Neural progenitor cell (in vitro differentiated cells): ENCODE measurements at places on chromosomes 16 and 17. TPM values are rescaled to one million over a fixed set of nuclear protein-coding genes. Genes with fewer than 3 reads are reported as not detected.

Gene DYNLRB2
- not detected in 2 replicates for total RNA-seq

GRCh38 chr16:12086822-12087221 is 110.3 kb downstream of the SNX29 start:
- DNase-seq: no peak
- no peak overlapping the region for H3K27ac ChIP-seq
- peaks cover 24% of the 10 kb centered on the region for H3K4me1 ChIP-seq
- no peak overlapping the region for H3K4me3 ChIP-seq
- H3K36me3 ChIP-seq: no peaks in the 10 kb centered on the region

GRCh38 chr17:72476575-72476986 is 355.8 kb downstream of the SOX9 start:
- no peaks in the 10 kb centered on the region for H3K27me3 ChIP-seq
- H3K4me1 ChIP-seq: peaks cover 27% of the 10 kb centered on the region
- H3K27ac ChIP-seq: peak overlapping the region; percentile 86

DNA sequence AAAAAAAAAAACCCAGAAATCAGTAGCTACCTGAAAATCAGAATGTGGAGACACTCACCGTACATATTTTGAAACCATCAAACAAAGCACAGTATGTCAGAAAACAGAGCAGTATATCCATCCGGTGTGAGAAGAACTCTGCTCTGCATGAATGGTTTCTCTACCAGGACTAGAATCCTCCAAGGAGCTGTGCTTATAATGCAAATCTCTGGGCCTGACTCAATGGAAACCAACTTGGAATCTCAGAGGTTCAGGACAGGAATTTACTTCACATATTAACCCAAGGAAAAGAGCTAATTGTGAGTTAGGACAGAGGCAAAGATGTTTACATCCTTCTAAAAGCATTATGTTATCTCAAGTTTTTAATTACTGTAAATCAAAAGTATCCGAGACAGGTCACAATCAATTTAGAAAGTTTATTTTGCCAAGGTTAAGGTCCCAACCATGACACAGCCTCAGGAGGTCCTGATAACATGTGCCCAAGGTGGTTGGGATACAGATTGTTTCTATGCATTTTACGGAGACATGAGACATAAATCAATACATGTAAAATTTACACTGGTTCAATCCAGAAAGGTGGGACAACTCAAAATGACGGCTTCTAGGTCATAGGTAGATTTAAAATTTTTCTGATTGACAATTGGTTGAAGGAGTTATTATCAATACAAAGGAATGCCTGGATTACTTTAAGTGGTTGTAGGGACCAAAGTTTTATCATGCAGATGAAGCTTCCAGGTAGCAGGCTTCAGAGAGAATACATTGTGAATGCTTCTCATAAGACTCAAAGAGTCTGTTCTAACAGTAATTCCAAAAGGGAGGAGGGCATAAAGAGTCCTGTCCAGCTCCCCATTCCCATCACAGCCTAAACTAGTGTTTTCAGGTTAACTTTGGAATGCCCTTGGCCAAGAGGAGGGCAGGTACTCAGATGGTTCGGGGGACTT is 164.1 kb downstream of the CDH8 start:
- no peaks in the 10 kb centered on the region for H3K27me3 ChIP-seq
- no peak overlapping the region for H3K4me3 ChIP-seq
- peak; percentile 7 for DNase-seq
- no peaks in the 10 kb centered on the region for H3K36me3 ChIP-seq
- H3K4me1 ChIP-seq: peaks cover 24% of the 10 kb centered on the region

- no peak for DNase-seq
- H3K36me3 ChIP-seq: no peaks in the 10 kb centered on the region
- H3K27ac ChIP-seq: no peak overlapping the region
- H3K27me3 ChIP-seq: no peaks in the 10 kb centered on the region
- peaks cover 17% of the 10 kb centered on the region for H3K4me1 ChIP-seq
These were observed 4.1 kb downstream of the CCL2 start for GRCh38 chr17:34259146-34259545.

DNA sequence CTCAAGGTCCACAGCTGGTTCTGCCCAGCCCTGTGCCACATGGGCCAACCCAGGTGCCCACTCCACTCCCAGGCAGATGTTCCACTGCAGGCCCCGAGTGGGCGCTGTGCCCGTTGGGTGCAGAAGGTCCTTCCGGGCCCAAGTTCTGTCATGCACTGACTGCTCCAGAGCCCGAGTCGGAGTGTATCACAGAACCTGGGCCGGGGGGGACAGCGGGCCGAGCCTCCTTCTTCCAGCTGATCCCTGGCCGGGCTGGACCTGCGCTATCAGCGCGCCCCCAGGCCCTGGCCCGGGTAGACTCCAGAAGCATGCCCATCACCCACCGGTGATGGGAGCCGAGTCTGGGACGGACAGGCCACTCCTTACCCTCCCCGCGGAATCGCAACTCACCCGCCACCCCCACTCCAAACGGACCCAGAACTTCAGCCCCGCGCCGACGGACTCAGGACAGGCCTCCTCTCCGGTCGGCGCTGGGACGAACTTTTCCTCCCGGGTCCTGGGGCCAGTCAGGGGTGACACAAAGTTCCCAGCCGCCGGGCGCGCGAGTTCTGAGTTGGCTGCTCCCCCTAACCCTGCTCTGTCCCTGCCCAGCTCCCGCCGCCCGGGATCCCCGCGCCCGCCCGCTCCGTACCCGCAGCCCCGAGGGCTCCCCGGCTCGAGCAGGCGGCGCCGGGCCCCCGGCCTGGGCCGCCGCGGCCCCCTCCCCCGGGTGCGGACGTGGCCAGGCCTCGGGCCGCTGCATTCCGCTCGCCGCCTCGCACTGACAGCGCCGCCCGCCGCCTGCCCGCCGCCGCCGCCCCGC is at the start of gene COPZ2:
Gene COPZ2 (minus strand): TSS at position 762 of the 802 bp plus-strand sequence. CDS start 20 bp downstream, at position 742.
- no peak within 1 kb of the TSS for H3K27ac ChIP-seq
- peaks cover 61% of the 10 kb centered on the region for H3K27me3 ChIP-seq
- peaks cover 3% of the 10 kb centered on the region for H3K4me1 ChIP-seq
- H3K4me3 ChIP-seq: peak within 1 kb of the TSS; percentile 72

Gene SLC43A2
- 6.8 and 18.4 TPM in 2 replicates for total RNA-seq

Gene C1QTNF8
- total RNA-seq: not detected in 2 replicates

Gene CD79B
- total RNA-seq: 1.6 TPM in 1 of 2 replicates, not detected in the other

Gene ZNF624
- 6.8 and 8.4 TPM in 2 replicates for total RNA-seq

Gene SLC38A8
- total RNA-seq: not detected in 2 replicates

DNA sequence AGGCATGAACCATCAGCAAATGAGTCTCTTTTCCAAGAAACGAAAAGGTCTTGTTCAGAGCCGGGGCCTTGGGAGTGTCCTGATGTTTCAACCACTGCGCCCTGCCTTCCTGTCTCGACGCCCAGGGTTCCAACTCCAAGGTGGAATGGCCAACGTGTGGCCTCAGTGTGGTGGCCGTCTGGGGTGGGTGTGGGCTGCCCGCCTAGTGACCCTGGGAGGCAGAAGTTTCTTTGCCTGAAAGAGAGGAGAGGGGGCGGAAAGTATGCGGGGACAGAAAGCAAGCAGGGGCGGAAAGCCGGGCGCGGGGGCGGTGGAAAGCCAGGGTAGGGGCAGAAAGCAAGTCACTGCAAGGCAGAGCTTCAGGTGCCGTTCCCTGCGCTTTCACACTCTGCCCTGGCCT is 4.1 kb downstream of the MSRB1 start:
- no peak overlapping the region for H3K27ac ChIP-seq
- H3K36me3 ChIP-seq: no peaks in the 10 kb centered on the region
- peaks cover 7% of the 10 kb centered on the region for H3K4me1 ChIP-seq
- no peaks in the 10 kb centered on the region for H3K27me3 ChIP-seq
- no peak overlapping the region for H3K4me3 ChIP-seq

Gene BAIAP3
- 0.34 and 4.0 TPM in 2 replicates for total RNA-seq

DNA sequence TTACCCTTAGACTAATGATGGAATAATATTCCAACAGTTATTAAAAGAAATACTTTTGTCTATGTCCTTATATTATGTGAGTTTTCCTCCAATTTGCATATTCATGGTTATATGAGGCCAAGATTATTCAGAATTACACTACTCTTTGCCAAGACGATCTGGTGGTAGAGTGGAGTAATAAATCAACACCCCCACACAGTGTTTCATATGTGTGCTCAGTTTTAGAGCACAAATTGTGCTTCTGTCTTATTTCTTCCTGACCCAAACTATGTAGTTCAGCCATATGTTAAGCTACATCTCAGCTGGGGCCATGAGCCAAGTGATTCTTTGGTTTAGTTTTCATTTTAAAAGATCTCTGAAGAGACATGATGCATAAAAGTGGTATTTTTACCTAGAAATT is 26.9 kb upstream of the PPM1E start:
- H3K27ac ChIP-seq: no peak overlapping the region

DNA sequence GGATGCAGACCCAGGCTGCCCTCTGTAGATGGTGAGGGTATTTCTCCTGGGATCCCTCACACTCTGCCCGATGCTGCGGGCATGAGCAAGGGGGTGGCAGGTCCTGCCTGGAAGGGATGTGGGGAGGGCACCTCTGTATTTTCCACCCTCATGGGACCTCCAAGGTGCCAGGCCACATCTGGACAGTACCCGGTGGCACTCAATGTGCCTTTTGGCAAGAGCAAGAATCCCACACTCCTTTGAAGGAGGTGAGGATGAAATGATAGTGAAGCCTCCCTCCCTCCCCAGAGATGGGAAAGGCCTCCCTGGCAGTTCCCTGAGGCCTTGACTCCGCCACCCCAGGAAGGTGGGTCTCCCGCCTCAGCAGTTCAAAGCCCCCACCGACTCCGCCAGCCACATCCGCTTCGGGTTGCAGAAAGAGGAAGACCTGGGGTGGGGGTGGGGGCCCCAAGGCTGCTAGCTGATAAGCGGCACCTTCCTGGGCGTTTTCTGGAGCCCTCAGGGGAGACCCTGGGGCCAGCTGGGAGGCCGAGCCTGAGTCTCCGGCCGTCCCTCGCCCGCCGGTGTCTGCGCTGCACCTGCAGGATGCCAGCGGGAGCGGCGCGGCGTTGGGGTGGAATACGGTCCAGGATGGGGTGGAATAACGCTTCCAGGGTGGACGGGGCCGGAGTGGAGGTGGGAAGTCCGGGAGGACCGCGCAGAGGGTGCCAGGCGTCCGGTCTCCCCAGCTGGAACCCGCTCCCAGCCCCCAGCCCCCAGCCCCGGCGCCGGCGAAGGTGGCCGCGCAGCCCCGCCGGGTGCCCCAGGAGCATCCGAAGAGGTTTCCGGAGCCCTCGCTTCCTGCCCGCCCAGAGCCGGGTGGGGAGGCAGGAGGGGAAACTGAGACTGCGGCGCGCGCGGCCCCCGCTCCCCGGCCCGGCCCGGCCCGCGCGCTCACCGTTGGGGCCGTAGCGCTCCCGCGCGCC is 718 bp downstream of the ATP2A3 start:
- H3K27me3 ChIP-seq: peaks cover 61% of the 10 kb centered on the region
- H3K36me3 ChIP-seq: no peaks in the 10 kb centered on the region
- H3K4me3 ChIP-seq: peak overlapping the region; percentile 45
- peaks cover 4% of the 10 kb centered on the region for H3K4me1 ChIP-seq
- H3K27ac ChIP-seq: no peak overlapping the region

Gene DHX40
- 81.5 and 108 TPM in 2 replicates for total RNA-seq

DNA sequence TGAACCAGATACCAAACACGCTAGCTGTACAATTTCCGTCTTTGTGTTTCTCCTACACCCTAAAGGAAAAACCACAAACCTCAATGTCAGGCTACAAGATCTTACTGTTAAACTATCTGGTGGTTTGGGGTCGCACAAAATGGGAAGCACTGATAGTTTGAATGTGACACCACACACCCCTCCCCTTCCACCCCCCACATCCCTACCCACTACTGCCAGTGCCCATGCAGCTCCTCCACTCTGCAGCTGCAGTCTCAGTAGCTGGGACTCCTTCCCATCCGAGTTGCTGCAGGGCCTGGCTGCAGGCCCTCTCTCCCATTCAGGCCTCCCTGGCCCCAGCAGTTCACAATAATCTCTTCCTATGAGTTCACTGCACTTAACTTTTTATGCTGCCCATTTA is 18.4 kb downstream of the TRAP1 start:
- H3K27me3 ChIP-seq: no peaks in the 10 kb centered on the region
- no peaks in the 10 kb centered on the region for H3K36me3 ChIP-seq
- no peak for DNase-seq
- H3K4me1 ChIP-seq: no peaks in the 10 kb centered on the region
- H3K27ac ChIP-seq: no peak overlapping the region

DNA sequence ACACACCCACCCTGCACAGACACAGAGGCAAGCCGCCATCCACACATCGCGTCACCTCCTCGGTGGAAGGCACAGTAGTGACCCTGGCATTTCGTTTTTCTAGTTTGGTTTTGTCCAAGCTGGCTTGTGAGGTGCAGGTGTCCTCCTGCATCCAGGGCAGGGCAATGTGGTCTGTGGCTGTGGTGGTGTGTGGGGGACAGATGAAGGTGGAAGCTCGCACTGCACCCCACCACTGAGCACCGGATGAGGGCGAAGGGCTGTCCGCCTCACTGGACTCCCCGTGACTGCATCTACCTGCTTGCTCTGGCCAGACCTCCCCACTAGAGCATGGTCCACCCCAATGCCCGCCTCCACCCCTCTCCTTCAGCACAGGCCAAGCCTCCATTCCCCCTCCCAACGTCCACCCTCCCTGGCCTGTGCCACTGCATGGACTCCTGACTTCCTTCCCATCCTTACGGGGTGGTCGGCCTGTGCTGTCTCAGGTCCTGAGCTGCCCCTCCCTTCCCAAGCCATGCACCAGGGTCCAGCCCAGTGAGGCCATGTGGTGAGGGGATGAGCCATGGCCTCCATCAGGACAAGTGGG is 78.8 kb upstream of the CBX4 start:
- H3K27me3 ChIP-seq: peaks cover 3% of the 10 kb centered on the region
- H3K4me3 ChIP-seq: no peak overlapping the region

GRCh38 chr17:17423656-17424055 is 53.1 kb upstream of the MED9 start:
- H3K27me3 ChIP-seq: no peaks in the 10 kb centered on the region
- H3K4me1 ChIP-seq: no peaks in the 10 kb centered on the region
- H3K27ac ChIP-seq: no peak overlapping the region

GRCh38 chr16:50607970-50608557 is 59.9 kb downstream of the NKD1 start:
- peaks cover 38% of the 10 kb centered on the region for H3K27me3 ChIP-seq
- H3K4me3 ChIP-seq: no peak overlapping the region
- H3K27ac ChIP-seq: no peak overlapping the region
- H3K4me1 ChIP-seq: peaks cover 33% of the 10 kb centered on the region

Gene KRTAP9-2
- total RNA-seq: not detected in 2 replicates

DNA sequence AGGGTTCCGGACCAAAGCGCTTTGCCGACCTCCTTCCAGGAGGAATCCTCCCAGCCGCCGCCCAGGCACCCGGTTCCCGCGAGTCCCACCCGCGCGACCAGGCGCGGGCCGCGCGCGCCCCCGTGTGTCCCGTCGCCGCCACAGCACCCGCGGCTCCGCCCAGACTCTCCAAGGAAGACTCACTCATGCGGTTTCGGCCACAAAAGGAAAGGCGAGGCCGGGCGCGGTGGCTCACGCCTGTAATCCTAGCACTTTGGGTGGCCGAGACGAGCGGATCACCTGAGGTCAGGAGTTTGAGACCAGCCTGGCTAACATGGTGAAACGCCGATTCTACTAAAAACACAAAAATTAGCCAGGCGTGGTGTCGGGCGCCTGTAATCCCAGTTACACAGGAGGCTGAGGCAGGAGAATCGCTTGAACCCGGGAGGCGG is 3.5 kb upstream of the PKMYT1 start:
- DNase-seq: peak; percentile 91
- H3K27ac ChIP-seq: no peak overlapping the region
- no peak overlapping the region for H3K4me3 ChIP-seq
- peaks cover 7% of the 10 kb centered on the region for H3K27me3 ChIP-seq
- no peaks in the 10 kb centered on the region for H3K36me3 ChIP-seq

GRCh38 chr17:29760279-29761039 is 137.7 kb upstream of the CORO6 start:
- DNase-seq: peak; percentile 40
- H3K27ac ChIP-seq: no peak overlapping the region
- H3K4me3 ChIP-seq: peak overlapping the region; percentile 70
- no peaks in the 10 kb centered on the region for H3K36me3 ChIP-seq

Gene PHOSPHO1
- total RNA-seq: 0.06 TPM in 1 of 2 replicates, not detected in the other

- DNase-seq: no peak
- no peaks in the 10 kb centered on the region for H3K36me3 ChIP-seq
- no peak overlapping the region for H3K27ac ChIP-seq
- H3K27me3 ChIP-seq: no peaks in the 10 kb centered on the region
These were observed 1.3 kb upstream of the KCTD13 start for GRCh38 chr16:29927070-29927905.
